ENCODE measurements at places on chromosomes 11 and 22. TPM values are rescaled to one million over a fixed set of nuclear protein-coding genes. Genes with fewer than 3 reads are reported as not detected.

DNA sequence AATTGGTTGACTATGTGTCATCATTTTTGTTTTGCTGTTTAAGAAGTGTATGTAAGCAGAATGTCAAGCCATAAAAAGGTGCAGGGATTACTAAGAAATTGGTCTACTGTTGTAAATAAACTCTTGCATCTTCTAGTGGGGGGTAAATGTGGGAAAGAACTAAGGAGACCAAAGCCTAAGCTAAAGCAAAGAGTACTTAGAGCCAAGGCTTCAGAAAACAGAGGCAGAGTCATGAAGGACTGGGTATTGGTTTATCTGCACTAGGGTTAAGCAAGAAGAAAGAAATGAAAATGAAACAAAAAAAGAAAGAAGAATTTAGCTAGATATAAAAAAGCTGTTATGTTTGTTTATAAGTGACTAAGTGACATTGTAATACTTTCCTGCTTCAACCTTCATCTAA lies 628.1 kb downstream of the METTL15 start:
- no peak for DNase-seq

- DNase-seq = no peak
Measured at GRCh38 chr11:69373251-69373635, 79.3 kb downstream of the MYEOV start.

- no peak for DNase-seq
Measured at GRCh38 chr22:17307566-17307965, 61.7 kb upstream of the CECR2 start.

DNA sequence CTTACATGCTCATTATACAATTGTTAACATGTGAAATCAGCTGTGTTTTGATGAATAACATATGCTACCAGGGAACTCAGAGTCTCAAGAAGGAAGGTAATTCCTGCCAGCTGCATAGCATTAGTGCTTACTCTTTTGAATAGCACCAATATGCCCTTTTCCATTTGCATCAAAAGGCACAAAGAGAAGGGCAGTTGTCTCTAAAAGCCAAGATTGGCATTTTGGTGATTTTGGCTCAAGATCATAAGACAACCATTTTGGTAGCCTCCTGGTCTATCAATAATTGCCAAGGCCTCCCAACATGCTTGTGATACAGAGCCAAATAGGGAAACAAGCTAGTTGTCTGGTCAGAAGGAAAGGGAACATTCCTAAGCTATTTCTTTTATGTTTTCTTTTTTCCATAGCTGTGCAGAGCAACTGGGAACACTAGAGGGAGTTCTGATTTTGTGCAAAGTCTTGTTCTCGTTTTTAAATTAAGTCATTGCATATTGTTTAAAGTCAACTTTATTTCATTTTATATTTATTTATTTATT lies 416.7 kb upstream of the CHORDC1 start:
- DNase-seq = no peak

GRCh38 chr11:73680687-73681086 lies 34.3 kb downstream of the PLEKHB1 start:
- no peak for DNase-seq

DNA sequence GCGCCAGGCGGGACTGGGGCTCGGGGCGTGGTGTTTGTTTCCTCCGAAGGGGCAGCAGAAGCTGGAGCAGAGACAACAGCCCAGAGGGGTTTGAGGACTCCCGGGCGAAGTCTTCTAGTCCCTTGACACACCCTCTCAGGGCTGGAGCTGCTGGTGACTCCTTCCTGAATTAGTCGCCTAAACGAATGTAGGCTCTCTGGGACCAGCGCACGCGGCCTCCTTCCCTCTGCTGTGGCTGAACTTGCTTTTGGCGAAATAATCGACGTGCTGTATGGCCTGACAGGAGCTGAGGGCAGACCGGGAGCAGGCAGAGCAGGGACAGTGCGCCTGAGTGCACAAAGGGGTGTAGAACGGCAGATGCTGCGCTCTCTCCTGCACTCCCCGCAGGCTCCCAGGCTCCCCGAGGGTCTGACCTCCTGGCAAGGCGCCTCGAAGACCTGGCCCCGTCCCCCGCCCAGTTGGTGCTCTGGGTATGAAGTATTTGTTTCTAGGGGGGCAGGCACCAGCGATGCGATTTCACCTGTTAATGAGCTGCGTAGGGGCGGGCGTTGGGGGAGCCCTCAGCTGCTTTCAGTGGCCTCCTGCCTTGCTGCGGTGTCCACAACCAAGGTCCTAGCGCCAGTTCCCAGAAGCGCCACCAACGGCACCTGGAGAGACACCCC lies 5.3 kb downstream of the SLC17A6 start:
- no peak for DNase-seq

GRCh38 chr11:125938418-125938817 lies 7.4 kb upstream of the VSIG10L2 start:
- DNase-seq = no peak

DNA sequence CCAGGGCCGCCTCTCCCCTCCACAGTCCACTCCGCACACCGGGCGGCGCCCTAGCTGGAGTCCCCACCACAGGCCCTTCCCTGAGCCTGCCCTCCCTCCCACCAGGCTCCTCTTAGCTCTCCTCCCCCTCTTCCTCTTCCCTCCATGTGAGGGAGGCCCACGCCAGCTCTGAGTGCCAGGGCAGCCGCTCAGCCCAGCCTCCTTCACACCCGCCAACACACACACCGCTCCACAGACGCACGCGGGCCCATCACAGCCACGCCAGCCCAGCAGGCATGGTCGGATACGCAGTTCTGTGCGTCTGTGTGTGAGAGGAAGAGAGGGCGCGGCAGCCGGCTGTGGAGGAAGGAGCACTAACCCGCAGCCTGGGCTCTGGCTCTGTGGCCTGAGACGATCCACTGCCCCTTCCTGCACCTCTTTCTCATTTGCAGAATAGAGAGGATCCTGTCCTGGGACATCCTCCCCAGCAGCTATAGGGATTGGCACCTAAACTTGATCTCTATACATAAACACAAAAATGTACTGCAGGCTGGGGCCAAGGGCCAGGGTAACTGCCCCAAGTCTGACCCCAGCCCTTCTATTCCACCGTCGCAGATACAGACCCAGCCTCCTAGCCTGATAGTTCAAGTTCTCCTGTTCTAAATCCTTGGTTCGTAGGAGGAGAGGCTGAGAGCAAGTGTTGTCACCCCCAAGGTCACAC lies 3.5 kb downstream of the CHRM4 start:
- DNase-seq = no peak

- DNase-seq = no peak
Measured at GRCh38 chr11:132876239-132876638, 656.1 kb downstream of the OPCML start.

GRCh38 chr11:32939046-32939445 lies 46.4 kb downstream of the QSER1 start:
- no peak for DNase-seq

DNA sequence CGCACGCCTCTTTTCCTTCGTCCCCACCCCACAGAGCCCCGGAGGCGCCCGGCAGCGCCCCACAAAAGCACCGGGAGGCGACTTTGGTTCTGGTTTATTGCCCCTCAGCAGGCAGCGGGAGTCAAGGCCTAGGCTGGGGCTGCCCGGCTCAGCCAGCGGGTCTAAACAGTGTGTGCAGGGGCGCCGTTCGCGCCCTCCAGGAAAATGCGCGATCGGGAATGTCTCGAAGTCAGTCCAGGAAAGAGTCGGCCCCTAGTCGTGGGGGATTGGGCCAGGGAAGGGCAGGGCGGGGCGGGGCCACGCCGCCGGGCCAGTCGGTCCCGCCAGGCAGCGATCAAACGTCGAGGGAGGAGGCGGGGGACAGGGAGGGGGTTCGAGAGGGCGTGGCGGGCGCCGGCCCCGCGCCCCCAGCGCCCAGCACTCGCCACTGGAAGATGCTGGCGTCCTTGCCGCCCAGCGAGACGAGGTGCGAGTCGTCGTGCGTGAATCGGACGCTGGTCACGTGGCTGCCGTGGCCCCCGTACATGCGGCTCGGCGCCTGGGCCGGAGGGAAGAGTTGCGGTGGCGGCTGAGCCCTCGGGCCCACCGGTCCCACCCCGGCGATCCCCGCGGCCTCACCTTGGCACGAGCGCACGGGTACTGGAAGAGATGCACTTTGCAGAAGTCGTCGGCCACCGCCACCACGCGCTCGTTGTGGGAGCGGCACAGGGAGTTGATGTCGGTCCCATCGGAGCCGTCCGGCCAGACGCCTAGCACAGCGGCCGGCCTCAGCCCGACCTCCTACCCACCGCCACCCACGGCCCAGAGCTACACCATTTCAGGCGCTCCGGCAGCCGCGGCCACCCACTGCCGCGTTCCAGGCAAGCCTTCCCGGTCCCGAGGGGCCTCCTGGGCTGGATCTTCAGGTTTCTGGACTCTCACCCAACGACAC lies 741 bp upstream of the MTA2 start:
- peak; percentile 75 for DNase-seq

DNA sequence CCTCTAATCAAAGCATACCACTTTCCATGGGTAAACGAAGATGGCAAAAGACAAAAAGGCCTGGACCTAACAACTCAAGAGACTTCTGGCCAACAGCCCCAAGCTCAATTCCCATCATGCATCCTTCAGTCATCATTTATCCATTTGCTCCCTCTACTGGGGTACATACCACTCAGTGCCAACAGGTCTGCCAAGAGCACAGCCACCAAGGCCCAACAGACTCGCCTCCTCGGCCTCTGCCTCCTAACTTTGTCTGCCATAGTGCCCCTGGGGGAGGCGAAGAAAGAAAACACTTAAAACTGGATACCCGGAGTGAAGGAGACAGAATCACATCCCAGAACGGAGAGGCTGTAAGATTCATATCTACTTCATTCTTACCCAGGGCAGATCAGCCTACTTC lies 1.1 kb downstream of the HYOU1 start:
- no peak for DNase-seq

DNA sequence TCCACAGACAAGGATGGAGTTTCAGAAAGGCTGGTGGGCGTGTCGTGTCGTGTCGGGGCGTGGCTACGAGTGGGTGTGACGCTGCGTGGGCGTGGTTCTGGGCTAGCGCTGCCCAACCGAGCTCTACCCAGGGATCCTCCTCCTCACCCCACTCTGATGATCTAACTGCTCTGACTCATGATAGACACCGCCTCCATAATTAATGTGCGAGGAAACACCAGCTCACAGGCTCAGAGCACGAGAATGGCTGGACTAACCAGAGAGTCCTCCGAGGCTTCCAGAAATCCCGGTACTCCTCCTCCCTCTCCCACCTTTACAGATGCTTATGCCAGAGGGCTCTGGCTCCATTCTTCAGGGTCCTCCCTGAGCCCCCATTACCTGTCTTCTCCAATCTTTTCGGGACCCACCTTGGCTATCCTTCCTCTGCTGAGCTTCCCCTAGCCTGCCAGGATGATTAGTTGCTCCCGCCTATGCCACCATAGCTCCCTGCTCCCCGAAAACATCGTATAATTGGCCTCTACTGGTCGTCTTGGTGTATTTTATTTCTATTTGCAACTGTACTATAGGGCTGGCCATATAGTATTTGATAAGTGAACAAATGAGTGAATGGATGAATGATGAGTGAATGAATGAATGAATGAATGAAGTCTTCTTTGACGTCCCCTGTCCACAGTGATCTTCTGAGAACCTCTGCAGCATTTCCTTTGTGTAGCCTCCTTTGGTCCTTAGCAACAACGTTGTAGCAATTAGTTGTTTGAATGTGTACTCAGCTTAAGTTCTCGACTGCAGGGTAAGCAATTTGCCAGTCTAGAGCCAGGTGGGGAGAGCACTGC lies 21.7 kb downstream of the TMPRSS13 start:
- peak; percentile 91 for DNase-seq

- no peak for DNase-seq
Measured at GRCh38 chr11:68025047-68025446, 5.4 kb upstream of the NDUFS8 start.

DNA sequence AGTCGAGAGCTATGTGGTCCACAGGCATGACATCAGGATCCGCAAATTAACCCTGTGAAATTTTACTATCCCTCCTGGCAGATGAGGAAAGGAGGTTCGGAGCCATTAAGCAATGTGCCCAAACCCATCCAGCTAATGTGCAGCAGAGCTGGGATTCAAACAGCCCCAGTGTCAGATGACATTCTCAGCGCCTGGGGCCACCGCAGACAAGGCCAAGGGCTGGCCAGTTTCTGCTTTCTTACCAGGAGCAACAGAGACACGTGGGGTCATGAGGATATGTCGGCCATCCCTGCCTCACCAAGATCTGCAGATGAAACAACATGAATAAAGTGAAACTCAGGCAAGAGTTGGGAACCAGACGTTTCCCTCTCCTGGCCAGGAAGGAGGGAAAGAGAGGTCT lies 110.2 kb downstream of the TENM4 start:
- no peak for DNase-seq

DNA sequence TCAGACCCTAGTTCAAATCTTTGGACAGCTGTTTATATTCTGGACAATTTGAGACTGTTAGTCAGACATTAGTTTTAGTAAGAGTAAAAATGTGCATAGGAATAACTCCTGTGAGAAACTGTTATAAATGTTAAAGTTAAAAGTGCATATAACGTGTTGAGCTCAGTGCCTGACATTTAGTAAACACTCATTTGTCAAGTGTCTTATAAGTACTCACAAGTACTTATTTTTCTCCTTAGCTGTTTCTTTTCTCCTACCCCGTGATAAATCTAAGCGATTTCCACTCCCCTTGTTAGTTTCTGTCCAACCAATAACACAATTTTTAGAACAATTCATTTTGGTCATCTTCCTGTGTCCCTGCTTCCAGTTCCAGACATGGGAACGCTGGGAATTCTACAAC lies 59.3 kb downstream of the LRRC4C start:
- no peak for DNase-seq

GRCh38 chr11:80722629-80723028 lies 1281.8 kb upstream of the TENM4 start:
- DNase-seq = no peak

- DNase-seq = no peak
Measured at GRCh38 chr11:47453365-47453764, 4.4 kb upstream of the RAPSN start.

DNA sequence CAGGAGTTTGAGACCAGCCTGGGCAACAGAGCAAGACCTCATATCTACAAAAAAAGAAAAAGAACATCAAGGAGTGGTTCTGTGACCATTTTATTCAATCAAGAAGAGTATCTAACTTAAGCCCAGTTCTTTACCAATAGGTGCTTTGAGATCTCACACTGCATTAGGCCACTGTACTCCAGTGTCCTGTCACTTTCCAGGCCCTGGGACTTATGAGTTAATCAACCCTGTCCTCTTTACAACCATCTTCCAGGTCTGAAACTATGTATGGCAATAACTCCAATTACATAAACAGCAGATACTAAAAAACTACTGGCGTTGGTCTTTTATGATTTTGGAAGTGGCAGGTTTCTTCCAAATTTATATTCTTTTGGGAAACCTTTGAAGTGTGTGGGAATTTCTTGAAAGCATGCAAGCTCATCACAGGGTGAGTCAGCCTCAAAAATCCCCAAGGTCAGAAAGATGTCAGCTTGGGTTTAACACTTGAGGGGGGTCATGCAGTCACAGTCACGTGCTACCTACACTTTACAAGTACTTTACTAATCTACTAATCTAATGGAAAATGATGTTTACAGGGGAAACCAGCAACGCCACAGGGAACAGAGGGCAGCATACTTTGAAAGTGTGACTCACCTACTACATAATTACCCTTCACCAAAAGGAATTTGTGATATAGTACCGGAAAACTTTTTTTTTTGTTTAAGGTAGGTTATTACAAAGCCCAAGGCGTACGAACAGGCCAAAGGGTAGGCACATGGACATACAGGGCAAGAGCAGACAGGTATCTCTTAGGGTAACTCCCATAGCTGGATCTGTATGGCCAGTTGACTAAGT lies 15.6 kb downstream of the PISD start:
- no peak for DNase-seq

- no peak for DNase-seq
Measured at GRCh38 chr11:49424136-49424535, 215.7 kb upstream of the FOLH1 start.

The YPEL1 gene
- 2.7 TPM for total RNA-seq

The NEFH gene
- 0.19 TPM for total RNA-seq

The RIMBP3B gene
- 0.09 TPM for total RNA-seq

The GGTLC2 gene
- not detected for total RNA-seq

The SPTBN2 gene
- total RNA-seq = 3.7 TPM

The BET1L gene
- total RNA-seq = 55.8 TPM

The OR5D16 gene
- total RNA-seq = not detected

All from mucosa of descending colon (tissue), 3 donors.